ENCODE measurements at places on chromosomes 11 and 22. TPM values are rescaled to one million over a fixed set of nuclear protein-coding genes. Genes with fewer than 3 reads are reported as not detected.

DNA sequence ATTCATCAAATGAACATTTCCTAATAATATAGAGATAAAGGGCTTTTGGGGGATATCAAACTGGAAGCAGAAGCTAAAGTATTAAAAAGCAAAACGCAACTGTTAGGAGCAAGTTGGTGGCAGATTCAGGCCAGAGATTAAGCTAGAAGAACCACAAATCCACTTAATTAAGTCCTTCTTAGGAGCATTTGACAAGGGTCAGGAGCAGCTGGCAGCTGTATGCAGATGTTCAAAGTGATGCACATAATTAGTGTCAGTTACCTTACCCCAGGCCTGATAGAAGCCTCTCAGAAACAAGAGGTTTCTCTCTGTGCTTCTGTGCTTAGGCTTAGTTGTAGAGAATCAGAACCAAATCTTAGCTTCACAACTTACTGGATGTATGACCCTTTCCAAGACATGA is 546.5 kb upstream of the ANO5 start:
- no peak for DNase-seq

GRCh38 chr11:104324276-104324675 is 160.3 kb upstream of the PDGFD start:
- DNase-seq = no peak

DNA sequence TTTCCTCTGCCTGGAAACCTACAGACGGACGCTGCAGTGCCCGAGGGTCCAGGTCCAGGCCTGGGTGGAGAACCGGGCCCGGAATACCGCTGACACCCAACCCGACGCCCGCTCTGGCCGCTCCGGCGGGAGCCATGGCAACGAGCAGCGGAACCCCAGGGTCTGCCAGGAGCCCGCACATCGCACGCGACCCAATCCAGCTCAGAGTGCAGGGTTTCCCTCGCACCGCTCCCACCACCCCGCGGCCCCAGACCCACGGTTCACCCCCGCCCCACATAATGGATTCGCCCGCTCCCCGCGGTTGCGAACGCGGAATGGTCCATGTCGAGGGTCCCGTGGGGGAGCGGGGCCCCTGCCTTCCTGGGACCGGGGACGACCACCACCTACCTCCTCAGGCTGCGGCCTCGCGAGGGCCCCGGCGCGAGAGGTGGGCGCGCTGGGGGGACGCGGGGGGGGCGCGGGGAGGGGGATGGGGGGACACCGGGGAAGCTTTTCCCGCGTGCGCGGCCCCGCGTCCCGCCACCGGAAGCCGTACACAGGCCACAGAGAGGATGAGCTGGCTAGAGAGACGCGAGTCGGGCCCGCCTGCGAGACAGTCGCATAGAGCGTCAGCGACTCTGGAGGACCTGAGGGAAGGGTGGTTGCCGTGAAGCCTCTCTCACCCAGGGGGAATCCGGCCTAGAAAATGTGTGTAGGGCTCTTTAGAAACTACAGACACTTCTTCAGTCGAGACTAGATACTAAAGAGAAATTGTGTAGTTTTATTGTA is at the start of gene SSRP1:
SSRP1 (minus strand) TSS at position 550 of the 768 bp plus-strand sequence. CDS start 771 bp downstream, outside the sequence.
- DNase-seq = peak; percentile 94

- no peak for DNase-seq
Measured at GRCh38 chr11:70663815-70664214, 265.5 kb downstream of the CTTN start.

- no peak for DNase-seq
Measured at GRCh38 chr11:18277565-18278271, 11.7 kb downstream of the SAA1 start.

DNA sequence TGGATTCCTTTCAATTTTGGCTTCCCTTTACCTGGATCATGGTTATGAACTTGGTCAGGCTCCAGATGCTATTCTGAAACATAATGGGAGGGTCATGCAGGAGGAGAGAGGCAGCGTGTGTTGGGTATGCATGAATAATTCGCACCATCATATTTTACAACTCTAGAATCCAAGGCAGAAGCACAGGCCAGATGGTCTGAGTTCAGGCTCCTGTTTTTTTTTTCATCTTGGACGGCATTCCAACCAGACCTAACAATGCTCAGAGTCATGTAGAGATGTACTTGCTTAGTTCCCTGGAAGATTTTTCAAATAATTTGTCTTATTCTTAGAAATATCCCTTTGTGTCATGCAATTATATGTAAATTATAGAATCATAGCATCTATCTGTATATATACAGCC is 393.5 kb downstream of the JRKL start:
- no peak for DNase-seq

GRCh38 chr11:64437426-64437825 is 78.5 kb downstream of the RPS6KA4 start:
- DNase-seq = no peak

GRCh38 chr11:96486890-96487611 is 97.2 kb downstream of the JRKL start:
- no peak for DNase-seq

DNA sequence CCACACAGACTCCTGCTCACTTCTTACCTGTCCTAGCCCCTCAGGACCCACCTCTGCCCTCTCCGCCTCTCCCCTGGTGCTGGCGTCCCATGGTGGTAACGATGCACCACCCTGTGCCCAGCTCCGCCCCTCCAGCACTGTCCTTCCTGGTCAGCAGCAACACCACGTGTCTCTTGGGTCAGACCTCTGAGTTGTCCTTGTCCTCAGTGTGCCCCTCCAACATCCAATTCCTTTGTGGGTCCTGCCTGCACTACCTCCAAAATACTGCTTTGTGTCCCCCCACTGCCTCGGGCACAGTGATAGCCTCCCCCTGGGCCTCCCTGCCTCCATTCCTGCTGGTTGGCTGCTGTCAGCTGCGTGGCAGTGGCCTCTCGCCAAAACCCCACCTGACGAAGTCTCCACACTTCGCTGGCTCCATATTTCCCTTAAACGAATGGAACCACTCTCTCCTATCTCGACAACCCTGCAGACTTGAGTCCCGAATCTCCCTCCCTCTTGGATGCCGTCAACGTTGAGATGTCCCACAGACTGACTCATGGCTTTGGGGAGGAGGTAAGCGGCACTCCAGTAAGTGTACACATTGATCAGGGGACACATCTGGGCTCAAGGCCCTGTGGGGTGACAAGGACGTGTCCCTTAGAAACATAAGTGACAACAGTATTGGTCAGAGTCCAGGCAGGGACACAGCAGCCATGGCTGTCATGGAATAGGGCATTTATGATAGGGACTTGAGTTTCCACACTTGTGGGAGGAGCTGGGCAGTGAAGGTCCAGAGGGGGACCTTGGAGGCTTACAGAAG is 42.8 kb downstream of the SHISAL1 start:
- DNase-seq = no peak

- DNase-seq = no peak
Measured at GRCh38 chr11:17601256-17601671, 54.2 kb downstream of the OTOG start.

- DNase-seq = no peak
Measured at GRCh38 chr11:129605815-129606214, 209.8 kb upstream of the TMEM45B start.

GRCh38 chr22:40703736-40704135 is 24.5 kb downstream of the MCHR1 start:
- no peak for DNase-seq

Gene MEI1
- not detected for total RNA-seq

Gene IGLL1
- total RNA-seq = not detected

Gene NCAPD3
- total RNA-seq = 21.7 TPM

Gene DAGLA
- 5.1 TPM for total RNA-seq

Gene C11orf97
- not detected for total RNA-seq

Gene FOLR2
- not detected for total RNA-seq

Gene SLC25A18
- not detected for total RNA-seq

Gene KCNQ1
- not detected for total RNA-seq

Gene MUC6
- not detected for total RNA-seq

Gene GALNT18
- total RNA-seq = 42.5 TPM

Gene PRR33
- total RNA-seq = not detected

Gene NUP160
- 28.3 TPM for total RNA-seq

Gene GGTLC3
- total RNA-seq = not detected

Gene SESN3
- 84.8 TPM for total RNA-seq

Gene PGR
- total RNA-seq = not detected

Data from osteocyte (in vitro differentiated cells).